ENCODE measurements at places on chromosomes 2 and 18.

DNA sequence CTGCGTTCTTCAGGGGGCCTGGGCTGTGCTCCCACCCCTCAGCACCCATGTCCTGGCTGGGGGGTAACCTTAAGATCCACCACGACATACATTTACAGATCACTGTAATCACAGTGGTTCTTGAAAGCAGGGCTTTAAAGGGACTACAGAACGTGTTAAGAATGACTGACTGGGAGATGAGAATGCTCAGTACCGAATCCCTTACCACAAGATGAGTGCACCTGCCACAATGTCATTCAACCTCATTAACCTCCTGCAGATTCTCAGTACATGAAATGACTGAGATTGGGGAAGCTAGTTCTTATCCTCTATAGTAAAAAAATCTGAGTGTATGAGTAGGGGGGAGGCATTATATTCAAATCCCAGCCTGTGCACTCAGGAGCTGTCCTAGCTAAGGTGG, 10.5 kb upstream of the PIEZO2 start:
- no peak for DNase-seq

DNA sequence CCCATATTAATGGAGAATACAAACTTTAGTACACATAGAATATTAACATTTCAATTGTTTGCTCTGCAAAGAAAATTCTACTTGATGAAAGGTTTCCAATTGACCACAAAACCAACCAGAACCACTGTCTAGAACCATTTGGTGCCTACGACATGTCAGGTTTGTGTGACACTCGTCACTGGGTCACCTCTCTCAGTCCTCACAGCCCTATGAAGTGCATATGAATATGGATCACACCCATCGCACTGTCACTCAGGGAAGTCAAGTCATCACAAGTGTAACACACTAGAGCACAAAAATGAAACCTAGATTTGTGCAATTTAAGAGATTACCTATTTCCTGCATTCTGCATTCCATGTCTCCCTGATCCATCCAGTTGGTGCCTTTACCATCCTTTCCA, 43.7 kb downstream of the PTPN2 start:
- no peak for DNase-seq

DNA sequence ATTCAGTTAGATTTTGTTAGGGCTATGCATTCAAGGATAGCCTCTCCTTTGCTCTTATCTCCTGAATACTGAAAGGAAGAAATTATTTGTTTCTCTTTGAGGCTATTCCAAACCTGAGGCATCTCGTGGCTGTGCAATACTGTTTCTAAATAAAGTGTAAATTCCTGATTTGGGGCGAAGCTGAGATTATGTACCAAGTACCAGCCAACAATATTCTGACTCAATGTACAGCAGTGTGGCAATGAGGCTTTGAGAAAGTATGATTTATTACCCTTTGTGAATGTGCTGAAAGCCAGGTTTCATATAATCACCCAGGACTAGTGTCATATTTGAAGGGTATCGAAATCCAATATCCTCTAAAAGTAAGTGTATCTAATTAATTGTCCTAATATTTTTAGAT, 113.5 kb downstream of the MEIS1 start:
- DNase-seq: no peak

DNA sequence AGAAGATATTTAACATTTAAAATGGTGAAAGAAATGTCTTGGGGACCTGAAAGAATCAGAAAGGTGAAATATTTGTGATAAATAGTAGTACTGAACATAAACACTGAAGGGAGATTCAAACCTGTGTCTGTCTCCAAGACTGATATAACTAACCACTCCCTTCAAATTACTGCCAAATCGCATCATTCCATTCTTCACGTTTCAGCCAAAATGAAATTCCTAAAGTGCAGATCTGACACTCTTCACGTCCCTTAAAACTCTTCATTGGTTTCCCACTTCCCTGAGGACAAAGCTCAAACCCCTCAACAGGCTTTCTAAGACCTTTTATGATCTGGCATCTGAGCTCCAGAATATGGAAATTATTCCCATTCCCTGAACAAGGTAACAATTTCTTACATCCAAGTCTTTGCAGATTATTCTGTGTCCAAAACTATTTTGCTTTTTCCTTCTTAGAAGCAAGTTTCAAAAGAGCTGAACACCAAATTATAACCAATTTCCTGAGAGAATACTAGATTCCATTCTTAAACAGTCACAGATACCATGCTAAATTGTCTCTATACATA, 18.9 kb downstream of the SLC8A1 start:
- no peak for DNase-seq

Measured in OCI-M1 (cell line).